ENCODE measurements at places on chromosomes 6 and 20. TPM values are rescaled to one million over a fixed set of nuclear protein-coding genes. Genes with fewer than 3 reads are reported as not detected.

TMEM151B gene
- 2.4 TPM for total RNA-seq

SLC17A9 gene
- 19.9 TPM for total RNA-seq

GRCh38 chr6:110458476-110458875 lies 17.9 kb downstream of the SLC22A16 start:
- no peak for DNase-seq

DNA sequence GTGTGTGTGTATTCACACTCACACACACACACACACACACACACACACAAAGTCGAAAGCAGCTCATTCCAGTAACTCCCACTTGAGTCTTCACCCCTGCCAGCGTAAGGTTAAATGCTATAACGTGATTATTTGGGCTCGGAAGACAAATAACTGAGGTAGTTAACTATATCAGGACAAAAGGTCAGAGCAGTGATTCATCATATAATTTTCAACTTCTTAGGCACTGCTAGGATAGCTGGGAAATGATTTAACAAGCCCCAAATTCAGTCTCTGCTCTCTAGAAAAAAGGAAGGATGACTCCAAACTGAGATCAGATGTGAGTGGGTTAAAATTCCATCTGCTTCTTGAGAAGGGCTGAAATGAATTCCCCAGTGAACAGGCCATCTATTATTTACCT lies 30.7 kb downstream of the HDGFL1 start:
- no peak for DNase-seq
